ENCODE measurements at places on chromosomes 7 and 10.

- no peak for DNase-seq
Observed at GRCh38 chr10:103820101-103821062, 35.0 kb downstream of the SH3PXD2A start.

GRCh38 chr7:101690061-101690460, 61.0 kb upstream of the MYL10 start:
- DNase-seq = no peak

DNA sequence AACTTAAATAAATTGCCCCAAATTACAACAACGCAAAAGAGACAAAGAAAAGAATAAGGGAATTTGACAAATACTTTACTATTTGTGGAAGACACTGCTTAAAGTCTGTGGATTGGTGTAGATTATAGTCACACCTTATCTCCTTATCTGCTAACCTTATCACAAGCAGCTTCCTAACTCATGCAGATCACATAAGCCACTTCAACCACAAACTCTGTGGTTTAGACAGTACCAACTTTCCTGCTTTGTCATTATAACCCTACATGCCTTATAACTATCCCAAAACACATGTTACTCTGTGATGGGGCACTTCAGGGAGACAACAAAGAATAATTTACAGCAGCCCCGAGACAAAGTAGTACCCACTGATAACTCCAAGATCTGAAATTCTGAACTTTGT, 41.5 kb upstream of the PPP3CB start:
- peak; percentile 38 for DNase-seq

DNA sequence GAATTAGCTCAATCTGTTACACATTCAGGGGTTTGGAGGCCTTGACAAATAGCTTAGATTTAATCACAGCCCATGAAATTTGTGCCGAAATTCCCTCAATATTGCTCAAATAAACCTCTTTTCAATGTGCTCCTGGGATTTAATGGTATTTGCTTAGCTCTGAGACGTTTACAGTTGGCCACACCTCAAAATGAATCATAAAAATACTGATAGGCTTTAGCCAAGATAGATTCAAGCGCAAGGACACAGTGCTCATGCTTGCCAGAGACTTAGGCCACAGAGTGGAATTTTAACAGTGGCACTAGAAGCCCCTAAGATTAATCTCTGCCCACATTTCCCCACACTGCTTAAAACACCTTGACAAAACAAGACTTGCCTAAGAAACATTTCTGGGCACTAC, 2.3 kb upstream of the SEMA3C start:
- no peak for DNase-seq

GRCh38 chr10:121485436-121486139, 112.7 kb downstream of the FGFR2 start:
- DNase-seq = no peak

DNA sequence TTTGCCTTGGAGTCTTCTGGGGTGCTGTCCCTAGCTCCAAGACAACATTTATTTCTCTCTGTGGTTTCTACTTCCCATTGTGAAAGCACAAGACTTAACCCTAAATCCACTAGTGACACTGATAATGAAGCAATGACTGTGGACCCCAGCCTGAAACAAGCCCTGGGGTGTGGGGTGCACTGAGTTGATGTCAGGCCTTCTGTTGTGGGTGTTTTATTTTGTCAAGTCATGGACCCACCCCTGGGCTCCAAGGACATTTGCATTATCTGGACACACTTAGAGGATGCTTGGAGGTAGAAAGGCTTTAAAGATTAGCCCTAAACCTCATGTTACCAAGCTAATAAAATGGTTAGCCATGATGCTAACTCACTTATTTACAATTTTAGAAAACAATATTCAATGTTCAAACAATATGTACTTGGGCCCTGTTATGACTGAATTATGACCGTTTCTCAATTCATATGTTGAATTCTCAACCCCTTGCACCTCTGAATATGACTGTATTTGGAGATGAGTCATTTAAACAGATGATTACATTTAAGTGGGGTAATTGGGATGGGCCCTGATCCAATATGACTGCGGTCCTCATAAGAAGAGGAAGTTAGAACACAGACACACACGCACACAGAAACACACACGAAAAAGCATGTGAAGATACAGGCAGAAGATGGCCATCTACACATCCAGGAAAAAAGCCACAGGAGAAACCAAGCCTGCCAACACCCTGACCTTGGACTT, 137.2 kb upstream of the IGFBP3 start:
- peak; percentile 3 for DNase-seq

- peak; percentile 48 for DNase-seq
Observed at GRCh38 chr7:74174606-74175082, 488 bp downstream of the EIF4H start.

DNA sequence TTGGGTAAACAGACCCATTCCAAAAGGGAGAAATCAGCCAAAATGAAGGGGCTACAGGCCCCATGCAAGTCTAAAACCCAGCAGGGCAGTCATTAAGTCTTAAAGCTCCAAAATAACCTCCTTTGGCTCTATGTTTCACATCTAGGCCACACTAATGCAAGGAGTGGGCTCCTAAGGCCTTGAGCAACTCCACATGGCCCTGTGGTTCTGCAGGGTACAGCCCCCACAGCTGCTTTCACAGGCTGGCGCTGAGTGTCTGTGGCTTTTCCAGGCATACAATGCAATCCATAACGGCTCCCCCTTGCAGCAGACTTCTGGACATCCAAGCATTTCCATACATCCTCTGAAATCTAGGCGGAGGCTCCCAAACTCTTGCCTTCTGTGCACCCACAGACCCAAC, 9.0 kb downstream of the TMEM243 start:
- DNase-seq = no peak

- DNase-seq = peak; percentile 59
Observed at GRCh38 chr10:101066146-101066895, 4.5 kb downstream of the KAZALD1 start.

GRCh38 chr7:80054356-80054755, 80.3 kb upstream of the GNAI1 start:
- DNase-seq = no peak

GRCh38 chr7:135246191-135246825, 12.7 kb downstream of the STRA8 start:
- DNase-seq = no peak

- no peak for DNase-seq
Observed at GRCh38 chr10:98338896-98339295, 70.9 kb upstream of the LOXL4 start.

DNA sequence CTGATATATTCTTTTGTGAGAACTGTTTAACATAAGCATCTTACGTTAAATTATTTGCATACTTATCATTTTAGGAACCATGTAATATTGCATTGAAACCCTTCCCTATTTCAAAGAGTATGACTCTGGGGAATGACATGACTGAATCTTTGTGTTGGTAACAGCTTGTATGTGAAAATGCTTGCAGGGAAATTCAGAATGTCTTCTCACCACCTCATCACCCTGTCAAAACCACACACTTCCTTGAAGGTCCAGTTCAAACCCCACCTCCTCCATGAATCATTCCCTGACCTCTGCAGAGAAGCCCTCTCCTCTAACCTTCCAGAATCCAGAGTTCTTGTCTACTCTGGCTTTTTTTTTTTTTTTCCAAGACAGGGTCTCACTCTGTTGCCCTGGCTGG, 26.3 kb upstream of the NKX2-3 start:
- DNase-seq = no peak

- DNase-seq = no peak
Observed at GRCh38 chr10:101284101-101284743, 55.0 kb upstream of the LBX1 start.

DNA sequence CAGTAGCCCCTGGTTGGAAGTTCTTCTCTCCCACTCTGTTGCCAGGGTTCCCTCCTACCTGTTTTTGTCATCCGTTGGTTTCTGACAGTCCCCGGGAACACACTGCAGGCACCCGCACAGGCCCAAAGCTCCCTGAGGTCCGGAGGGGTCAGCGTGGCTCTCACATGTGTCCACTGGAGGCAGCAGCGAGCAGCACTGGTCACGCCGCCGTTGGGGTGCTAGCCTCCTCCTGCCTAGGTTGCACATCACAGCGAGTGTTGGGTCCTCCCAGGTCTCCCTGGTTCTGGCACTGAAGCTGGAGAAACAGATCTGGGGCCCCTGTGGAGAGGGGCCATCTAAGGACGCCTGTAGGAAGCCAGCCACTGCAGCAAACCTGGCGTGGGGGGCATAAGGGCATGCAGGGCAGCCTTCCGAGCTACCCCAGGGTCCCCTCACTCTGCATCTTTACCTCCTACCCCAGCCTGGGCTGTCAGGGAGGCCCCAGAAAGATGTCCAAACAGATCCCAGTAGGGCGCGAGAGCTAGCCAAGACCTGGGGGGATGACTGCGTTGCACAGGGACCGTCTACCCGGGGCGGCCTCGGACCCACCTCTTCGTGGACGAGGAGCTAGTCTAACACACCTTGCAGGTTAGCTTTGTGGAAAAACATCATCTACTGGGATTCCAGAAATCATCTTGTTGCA, 28.9 kb downstream of the LRRC27 start:
- DNase-seq = peak; percentile 36

DNA sequence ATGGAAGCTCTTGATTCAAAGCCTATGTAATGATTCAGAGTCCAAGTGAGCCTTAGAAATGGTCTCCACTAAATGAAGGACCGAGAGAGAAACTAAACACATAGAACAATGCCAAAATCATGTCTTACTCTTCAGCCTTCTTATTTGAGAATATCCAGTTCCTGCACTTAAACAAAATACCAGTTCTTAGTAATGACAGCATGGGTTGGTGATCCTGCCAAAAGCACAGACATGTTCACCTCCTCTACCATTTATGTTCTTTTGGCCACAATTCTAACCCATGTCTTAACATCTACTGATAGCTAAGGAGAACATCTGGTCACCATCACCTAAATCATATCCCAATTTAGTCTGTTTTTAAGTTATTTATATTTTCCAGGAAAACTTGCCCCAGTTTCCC, 239.6 kb upstream of the PTN start:
- no peak for DNase-seq

- no peak for DNase-seq
Observed at GRCh38 chr10:4982764-4983226, 19.6 kb downstream of the AKR1C1 start.

DNA sequence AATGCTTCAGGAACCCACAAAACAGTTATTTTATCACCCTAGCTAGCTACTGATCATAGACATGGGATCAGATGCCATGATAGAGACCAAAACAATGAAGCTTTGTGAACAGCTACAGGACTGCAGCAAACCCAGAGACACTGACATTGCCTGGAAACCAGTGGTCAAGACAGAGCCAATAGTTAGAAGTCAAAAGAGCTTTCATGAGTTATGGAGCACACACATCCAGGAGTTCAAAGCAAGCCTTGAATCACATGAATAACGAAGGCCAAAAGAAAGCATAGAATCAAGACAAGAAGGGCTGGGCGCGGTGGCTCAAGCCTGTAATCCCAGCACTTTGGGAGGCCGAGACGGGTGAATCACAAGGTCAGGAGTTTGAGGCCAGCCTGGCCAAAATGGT, 34.5 kb upstream of the GSAP start:
- no peak for DNase-seq

DNA sequence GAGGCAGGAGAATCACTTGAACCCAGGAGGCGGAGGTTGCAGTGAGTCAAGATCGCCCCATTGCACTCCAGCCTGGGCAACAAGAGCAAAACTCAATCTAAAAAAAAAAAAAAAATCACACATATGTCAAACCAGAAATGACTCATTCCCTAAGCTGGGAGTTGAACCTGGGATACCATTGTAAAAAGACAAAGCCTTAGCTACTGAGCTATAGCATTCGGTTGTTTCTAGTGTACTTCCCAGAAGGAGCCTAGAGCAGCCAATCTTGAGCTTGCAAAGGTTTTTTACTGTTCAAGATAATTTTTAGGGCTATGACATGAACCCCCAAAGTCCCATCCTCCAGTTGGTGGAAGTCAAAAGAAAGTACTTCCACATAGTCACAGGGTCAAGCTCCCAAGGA, 87.9 kb downstream of the ZNF467 start:
- no peak for DNase-seq

GRCh38 chr10:124906551-124907001, 35.3 kb upstream of the ZRANB1 start:
- DNase-seq = no peak

GRCh38 chr10:88728107-88728763, 22.2 kb downstream of the LIPK start:
- DNase-seq = peak; percentile 66

DNA sequence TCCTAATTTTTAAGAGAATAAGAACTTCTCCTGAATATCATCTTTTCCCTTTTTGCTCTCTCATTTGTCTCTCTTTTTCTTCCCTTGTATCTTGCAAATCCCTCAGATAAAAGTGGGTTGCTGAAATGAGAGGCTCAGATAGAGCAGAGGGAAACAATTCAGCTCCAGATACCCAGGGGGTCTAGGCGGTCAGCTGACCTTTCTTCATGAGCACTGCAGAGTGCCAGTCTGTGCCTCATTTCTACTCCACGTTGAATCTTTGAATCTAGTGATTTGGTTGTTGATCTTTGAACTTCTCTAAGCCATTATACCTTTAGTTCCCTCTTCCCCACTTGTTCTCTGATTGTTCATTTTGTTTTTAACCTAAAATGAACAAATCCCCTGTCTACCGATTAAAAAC, 572.6 kb downstream of the PTPRN2 start:
- no peak for DNase-seq

- peak; percentile 55 for DNase-seq
Observed at GRCh38 chr10:95793401-95794045, 37.6 kb downstream of the ENTPD1 start.

- DNase-seq = no peak
Observed at GRCh38 chr10:110379831-110380230, 75.1 kb upstream of the SMNDC1 start.

DNA sequence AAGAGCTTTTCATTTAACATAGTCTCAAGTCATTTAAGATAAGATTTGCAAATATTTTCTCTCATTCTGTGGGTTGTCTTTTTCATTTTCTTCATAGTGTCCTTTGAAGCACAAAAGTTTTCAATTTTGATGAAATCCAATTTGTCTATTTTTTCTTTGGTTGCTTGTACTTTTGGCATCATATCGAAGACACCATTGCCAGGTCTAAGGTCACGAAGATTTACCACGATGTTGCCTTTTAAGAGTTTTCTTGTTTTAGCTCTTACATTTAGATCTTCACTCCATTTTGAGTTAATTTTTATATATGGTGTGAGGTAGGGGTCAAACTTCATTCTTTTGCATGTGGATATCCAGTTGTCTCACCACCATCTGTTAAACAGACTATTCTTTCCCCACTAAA, 34.7 kb downstream of the TMEM270 start:
- no peak for DNase-seq

GRCh38 chr10:111129363-111129762, 52.5 kb downstream of the ADRA2A start:
- no peak for DNase-seq

GRCh38 chr10:4596951-4597350, 229.1 kb upstream of the AKR1E2 start:
- no peak for DNase-seq

DNA sequence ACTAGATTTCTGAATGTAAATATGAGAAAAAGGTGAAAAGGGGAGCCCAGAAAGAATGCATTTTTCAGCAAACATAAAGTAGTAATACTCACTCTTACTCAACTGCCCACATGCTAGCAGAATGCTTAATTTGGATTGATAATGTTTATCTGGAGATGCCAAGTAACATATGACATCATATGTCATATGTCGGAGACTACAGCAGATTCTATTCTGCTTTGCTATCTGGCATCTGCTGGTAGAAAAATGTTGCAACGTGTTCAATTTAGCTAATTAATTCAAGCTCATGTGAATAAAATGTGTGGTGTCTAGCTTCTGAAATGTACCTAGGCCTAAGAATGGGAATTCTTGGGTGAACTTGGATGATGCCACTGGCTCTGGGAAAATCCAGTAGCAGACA, 4.5 kb downstream of the BBIP1 start:
- DNase-seq = no peak

GRCh38 chr7:111356941-111357340, 205.4 kb downstream of the IMMP2L start:
- DNase-seq = no peak

GRCh38 chr7:141731476-141732149, 6.5 kb upstream of the SSBP1 start:
- DNase-seq = no peak
